ENCODE measurements at places on chromosomes 6 and 20. TPM values are rescaled to one million over a fixed set of nuclear protein-coding genes. Genes with fewer than 3 reads are reported as not detected.

DNA sequence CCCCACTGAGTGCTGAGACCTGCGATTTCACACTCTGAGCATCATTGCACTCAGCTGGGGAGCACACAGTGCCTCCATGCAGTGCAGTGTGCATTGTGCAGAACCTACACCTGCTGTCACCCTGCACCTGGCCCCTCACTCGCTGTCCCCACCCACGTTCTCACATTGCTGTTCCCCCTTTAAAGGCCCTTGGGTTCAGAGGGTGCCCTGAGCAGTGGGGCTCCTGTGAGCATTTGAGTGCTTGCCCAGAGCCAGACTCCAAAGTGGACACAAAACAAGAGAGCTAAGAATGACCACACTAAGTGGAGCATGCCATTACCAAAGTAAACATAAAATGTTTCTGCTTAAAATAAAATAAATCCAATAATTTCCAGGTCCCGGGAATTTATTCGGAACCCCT is 131.0 kb upstream of the CST7 start:
- H3K4me1 ChIP-seq = peaks cover 6% of the 10 kb centered on the region
- H3K27ac ChIP-seq = no peak overlapping the region
- H3K36me3 ChIP-seq = no peaks in the 10 kb centered on the region
- H3K27me3 ChIP-seq = peaks cover 5% of the 10 kb centered on the region
- no peak for DNase-seq

DNA sequence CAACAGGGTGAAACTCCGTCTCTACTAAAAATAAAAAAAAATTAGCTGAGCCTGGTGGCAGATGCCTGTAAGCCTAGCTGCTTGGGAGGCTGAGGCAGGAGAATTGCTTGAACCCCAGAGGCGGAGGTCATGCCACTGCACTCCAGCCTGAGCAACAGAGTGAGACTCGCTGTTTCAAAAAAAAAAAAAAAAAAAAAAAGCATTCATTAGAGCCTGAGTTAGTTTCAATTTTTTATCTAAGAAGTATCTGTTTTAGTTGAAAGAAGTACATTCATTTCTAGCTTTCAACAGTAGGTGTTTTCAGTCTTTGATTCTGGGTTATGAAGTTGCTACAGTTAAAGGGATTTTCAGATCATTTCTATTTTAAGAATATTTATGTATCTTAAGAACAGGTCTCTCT is 42.2 kb downstream of the ZNF292 start:
- H3K4me3 ChIP-seq = no peak overlapping the region
- H3K36me3 ChIP-seq = peaks cover 12% of the 10 kb centered on the region
- H3K27me3 ChIP-seq = no peaks in the 10 kb centered on the region
- DNase-seq = no peak
- H3K4me1 ChIP-seq = peaks cover 59% of the 10 kb centered on the region

DNA sequence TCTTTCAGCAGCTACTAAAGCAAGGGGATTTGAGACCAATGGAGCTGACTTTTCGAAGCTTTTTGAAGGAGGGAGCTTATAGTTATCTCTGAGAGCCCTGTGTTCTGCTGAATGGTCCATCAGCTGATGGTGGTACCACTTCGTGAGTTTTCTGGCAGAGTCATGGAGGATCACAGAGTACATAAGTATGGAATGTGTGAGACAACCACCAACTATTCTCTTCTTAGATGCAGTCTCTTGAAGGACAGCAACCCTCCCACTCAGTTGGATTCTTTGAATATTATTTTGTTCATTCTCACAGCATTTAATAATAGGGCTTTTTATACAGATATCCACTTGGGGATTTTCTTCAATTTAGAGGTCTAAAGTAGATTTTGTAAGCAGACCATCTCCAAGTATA is 75.3 kb downstream of the ELOVL2 start:
- H3K4me1 ChIP-seq = no peaks in the 10 kb centered on the region
- no peak for DNase-seq
- H3K27me3 ChIP-seq = peaks cover 5% of the 10 kb centered on the region
- H3K4me3 ChIP-seq = no peak overlapping the region
- no peak overlapping the region for H3K27ac ChIP-seq
- no peaks in the 10 kb centered on the region for H3K36me3 ChIP-seq

GRCh38 chr6:17311595-17312311 is 30.6 kb downstream of the RBM24 start:
- H3K4me3 ChIP-seq = no peak overlapping the region
- no peaks in the 10 kb centered on the region for H3K27me3 ChIP-seq
- no peak overlapping the region for H3K27ac ChIP-seq
- no peak for DNase-seq

DNA sequence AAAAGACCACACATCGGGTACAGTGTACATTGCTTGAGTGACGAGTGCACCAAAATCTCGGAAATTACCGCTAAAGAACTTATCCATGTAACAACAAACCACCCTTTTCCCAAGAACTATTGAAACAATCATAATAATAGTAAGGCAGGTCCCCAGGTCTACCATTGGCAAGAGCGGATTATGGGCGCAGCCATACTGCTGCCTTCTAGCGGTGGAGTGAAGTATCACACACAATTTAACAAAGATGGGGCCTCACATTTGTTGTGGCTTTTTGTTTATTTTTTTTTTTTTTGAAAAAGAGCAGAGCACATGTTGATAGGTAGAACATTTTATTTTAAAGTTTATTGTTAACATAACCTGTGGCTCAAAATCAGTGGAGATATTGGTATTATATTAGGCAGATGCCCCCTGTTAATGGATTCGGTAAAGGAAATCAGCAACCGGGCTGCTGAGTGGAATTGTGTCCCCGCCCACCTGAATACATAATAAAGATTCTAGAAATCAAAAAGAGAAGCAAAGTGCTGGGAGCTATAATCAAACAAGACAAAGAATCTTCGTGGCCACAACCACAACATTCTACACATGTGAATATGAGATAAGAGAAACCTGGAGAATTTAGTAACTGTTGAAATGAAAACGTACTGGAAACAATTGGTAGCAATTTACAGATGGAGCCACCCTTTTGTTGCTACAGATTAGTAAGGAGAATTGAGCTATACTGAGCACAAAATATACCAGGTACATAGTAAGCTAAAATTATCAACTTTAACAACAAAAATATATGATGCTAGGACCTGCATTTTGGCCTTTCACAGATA is 94.2 kb upstream of the EXOC2 start:
- peaks cover 6% of the 10 kb centered on the region for H3K4me1 ChIP-seq
- DNase-seq = no peak
- no peak overlapping the region for H3K27ac ChIP-seq
- no peak overlapping the region for H3K4me3 ChIP-seq

DNA sequence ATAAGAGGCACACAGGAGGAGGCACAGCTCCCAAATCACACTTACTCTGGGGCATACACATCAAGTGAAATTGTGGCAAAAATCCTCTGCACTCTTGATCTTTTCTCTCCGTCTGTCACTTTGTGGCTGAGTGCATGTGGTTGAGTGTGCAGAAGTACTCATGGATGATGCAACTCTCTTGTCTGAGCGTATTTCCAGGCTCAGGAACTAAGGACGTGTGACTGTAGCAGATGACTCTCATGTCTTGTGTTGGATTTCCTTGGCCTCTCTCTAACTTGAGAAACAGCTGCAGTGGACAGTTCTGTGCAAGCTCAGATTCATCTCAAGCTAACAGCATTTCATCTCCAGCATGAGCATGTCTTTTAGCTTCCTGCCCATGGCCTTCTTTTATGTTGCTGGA is 245.4 kb upstream of the FLRT3 start:
- H3K36me3 ChIP-seq = no peaks in the 10 kb centered on the region
- H3K27me3 ChIP-seq = peaks cover 2% of the 10 kb centered on the region
- no peak overlapping the region for H3K4me3 ChIP-seq
- no peak overlapping the region for H3K27ac ChIP-seq
- H3K4me1 ChIP-seq = no peaks in the 10 kb centered on the region

DNA sequence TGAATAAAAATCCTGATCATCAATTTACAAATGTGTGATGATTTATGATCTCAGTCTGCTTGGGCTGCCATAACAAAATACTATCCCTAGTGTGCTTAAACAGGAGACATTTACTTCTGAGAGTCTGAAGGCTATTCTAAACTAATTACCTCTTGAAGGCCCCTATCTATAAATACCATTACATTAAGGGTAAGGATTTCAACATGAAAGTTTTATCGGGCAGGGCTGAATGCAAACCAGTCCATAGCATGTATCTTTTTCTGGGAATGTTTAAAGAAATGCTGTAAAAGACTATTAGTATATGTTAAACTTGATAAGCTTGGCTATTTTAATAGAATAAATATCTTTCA is 48.2 kb downstream of the TRDN start:
- no peak overlapping the region for H3K27ac ChIP-seq
- no peak overlapping the region for H3K4me3 ChIP-seq
- H3K36me3 ChIP-seq = no peaks in the 10 kb centered on the region
- H3K4me1 ChIP-seq = no peaks in the 10 kb centered on the region
- H3K27me3 ChIP-seq = no peaks in the 10 kb centered on the region

DNA sequence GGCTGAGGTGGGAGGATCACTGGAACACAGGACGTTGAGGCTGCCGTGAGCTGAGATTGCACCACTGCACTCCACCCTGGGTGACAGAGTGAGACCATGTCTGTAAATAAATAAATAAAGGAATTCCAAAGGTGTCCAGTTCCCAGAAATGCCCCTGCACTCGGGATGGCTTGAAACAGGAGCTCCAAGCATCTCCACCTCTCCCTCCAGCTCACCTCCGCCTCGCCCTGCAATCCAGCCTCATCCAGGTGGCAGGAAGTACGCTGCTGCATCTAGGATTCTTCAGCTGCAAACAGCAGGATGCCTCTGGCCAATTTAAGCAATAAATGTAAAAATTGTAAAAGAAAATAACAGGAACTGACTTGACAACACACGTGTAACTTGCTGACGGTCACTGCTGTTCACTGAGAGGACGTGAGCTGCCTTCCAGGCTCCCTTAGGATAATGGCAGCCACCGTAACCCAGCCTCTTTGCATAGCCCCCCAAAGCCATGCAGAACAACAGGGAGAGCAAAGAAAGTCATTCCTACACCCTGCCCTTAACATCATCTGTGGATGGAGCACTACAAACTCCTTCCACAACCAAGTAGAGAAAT is 11.4 kb upstream of the GRM4 start:
- H3K27ac ChIP-seq = no peak overlapping the region
- H3K36me3 ChIP-seq = no peaks in the 10 kb centered on the region
- no peak overlapping the region for H3K4me3 ChIP-seq
- DNase-seq = peak; percentile 7

DNA sequence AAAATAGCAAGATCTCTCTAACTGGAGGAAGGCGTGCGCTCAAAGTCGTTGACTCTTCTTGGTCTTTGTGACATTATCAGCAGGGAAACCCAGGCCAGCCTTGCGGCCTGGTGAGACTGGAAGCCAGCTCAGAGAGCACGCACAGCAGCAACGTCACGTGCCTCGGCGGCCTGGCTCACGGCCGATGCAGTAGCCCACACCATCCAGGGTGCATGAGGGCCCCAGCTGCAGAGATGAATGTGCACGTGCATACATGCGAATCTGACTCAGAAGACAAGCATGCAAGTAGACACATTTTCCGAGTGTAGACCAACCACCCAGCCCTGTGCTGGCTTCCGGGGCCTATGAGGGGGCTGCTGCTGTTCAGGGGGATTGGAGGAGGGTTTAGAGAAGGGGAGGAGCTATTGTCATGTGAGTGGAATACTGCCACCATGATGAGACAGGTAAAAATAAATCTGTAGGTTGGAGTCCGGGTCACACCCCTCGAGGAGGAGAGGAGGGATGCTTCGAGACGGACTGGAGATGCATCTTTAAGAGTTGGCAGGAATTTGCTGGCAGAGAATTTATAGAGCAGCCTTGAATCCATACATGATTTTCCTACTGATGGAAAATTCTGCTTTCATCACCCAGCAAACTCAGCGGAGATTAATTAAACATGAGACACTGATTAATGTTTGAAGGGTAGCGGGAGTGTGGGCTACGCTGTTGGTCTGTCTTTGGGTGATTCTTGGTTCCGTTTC is 388.2 kb downstream of the CDH4 start:
- no peaks in the 10 kb centered on the region for H3K36me3 ChIP-seq
- no peak for DNase-seq
- no peaks in the 10 kb centered on the region for H3K27me3 ChIP-seq
- no peak overlapping the region for H3K27ac ChIP-seq

- DNase-seq = no peak
- H3K27ac ChIP-seq = no peak overlapping the region
- no peaks in the 10 kb centered on the region for H3K36me3 ChIP-seq
- H3K27me3 ChIP-seq = no peaks in the 10 kb centered on the region
- no peaks in the 10 kb centered on the region for H3K4me1 ChIP-seq
- no peak overlapping the region for H3K4me3 ChIP-seq
Measured at GRCh38 chr6:137717074-137718073, 149.7 kb upstream of the TNFAIP3 start.

DNA sequence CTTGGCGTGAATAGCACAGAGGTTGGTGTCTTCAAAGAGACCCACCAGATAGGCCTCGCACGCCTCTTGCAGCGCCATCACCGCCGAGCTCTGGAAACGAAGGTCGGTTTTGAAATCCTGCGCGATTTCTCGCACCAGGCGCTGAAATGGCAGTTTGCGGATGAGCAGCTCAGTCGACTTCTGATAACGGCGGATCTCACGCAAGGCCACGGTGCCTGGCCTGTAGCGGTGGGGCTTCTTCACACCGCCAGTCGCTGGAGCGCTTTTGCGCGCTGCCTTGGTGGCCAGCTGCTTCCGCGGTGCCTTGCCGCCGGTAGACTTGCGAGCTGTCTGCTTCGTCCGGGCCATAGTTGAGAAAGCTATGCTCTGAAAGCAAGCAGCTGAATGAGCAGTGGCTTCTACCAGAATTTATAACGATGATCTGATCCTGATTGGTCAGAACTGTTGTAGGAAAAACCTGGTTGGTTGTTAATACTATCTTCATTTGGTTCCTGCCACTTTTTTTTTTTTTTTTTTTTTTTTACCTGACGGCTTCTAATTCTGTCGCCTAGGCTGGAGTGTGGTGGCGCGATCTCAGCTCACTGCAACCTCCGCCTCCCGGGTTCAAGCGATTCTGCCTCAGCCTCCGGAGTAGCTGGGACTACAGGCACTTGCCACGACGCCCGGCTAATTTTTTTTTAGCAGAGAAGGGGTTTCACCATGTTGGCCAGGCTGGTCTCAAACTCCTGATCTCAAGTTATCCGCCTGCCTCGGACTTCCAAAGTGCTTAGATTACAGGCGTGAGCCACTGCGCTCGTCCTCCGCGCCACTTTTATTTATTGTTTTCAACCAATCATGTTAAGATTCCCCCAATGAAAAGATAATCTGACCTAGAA is 21.5 kb downstream of the OR2B2 start:
- peaks cover 9% of the 10 kb centered on the region for H3K36me3 ChIP-seq
- peak; percentile 61 for DNase-seq

- no peaks in the 10 kb centered on the region for H3K27me3 ChIP-seq
- H3K4me1 ChIP-seq = peaks cover 2% of the 10 kb centered on the region
- H3K4me3 ChIP-seq = no peak overlapping the region
- peaks cover 83% of the 10 kb centered on the region for H3K36me3 ChIP-seq
- no peak for DNase-seq
Measured at GRCh38 chr20:13793001-13793400, 8.2 kb downstream of the NDUFAF5 start.

DNA sequence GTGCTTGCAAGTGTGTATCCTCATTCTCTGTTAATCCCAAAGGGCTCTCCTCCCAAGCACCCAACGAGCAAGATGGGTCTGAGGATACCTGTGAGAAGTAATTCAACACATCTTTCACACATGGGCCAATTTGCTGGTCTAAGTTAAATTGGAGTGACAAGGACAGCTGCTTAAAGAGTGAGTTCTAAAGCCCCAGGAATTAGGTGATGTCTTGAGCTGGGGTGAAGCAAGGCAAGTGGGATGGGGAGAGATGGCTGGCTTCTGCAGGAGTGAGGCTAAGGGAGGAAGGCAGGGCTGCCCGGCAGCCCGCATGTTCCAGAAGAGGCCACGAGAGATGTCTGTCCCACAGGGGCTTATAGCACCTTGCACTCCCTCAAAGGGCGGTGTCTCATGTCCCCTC is 288.5 kb downstream of the CDH26 start:
- DNase-seq = no peak
- H3K27ac ChIP-seq = no peak overlapping the region
- H3K36me3 ChIP-seq = no peaks in the 10 kb centered on the region
- H3K4me3 ChIP-seq = no peak overlapping the region

The SLC17A3 gene
- not detected for total RNA-seq
